ENCODE measurements at places on chromosomes 5 and 9.

DNA sequence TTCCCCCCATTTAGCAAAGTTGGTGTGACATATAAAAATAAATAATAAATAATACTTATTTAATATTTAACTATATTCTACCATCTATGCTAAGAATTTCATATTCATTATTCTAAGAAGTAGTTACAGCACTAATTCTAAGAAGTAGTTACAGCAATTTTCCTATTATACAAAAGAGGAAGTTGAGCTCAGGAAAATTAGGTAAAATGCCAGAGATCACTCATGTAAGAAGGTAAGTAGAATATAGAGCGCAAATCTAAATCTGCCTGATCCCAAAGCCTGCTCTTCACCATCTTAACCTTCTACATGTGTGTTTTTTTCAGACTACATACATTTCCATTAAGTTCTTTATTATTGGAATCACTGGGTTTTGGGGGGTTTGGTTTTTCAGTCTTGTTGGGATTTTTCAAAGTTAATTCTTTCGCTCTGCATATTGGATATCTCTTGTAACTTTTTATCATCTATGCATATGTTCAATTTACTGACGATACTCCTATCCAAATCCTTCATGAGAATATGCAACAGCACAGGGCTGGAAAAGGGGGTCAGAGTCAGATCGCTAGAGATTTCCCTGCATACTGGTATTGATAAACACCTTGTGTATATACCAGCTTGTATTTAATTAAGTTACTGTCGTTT, 852.1 kb downstream of the MAT2B start:
- no peak for DNase-seq

DNA sequence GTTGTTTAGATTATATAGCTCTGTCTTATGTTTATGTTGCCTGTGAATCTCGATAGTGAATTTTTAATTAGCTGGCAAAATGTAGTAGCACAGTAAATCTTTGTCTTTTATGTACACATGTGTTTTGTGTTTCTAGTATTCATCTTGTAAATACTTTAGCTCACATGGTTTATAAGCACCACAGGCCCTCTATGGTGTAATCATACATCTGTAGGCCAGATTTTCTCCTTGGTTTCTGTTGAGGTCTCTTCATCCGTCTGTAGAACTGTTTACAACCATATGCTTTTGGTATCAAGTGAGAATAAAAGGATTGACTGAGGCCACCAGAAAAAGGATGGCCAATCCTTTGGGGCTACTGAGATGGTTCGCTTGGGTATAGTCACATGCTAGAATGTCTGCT, 45.0 kb downstream of the PRR16 start:
- no peak for DNase-seq

DNA sequence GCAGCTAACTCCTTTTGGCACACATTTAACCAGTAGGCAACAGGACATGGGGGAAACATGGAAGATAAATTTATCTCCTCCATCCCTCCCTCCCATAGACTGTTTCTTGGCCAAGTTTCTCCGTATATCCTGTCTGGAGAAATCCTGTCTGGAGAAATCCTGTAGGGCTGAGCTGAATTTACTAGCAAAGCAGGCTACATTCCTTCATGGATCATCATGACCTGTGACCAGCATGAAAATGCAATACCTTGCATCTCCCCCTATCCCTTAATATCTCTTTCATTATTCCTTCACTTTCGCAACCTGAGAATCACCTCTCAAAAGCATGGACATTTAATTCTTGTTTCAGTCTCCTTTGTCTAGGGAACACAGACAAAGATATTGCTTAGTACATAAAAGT, 379.1 kb downstream of the PSAT1 start:
- DNase-seq = no peak

DNA sequence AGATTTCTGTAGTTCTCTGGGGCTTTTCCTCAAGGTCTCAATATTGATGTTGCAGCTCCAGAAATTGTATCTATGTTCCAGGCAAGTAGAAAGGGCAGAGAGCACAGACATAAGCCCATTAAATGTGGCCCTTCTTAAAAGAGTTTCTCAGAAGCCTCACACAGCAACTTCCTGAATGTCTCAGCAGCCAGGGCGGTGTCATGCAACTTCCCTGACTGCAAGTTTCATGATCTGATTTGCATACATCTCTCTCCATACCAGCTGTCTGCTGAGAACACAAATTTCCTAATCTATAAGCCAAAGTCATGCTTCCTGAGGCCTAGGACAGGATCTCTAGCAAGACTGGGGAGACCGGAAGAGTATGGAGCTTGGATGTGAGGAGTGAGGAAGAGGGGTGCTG, 13.0 kb downstream of the RGS7BP start:
- DNase-seq = no peak

- DNase-seq = peak; percentile 67
Observed at GRCh38 chr9:127451858-127452656, 747 bp downstream of the LRSAM1 start.

DNA sequence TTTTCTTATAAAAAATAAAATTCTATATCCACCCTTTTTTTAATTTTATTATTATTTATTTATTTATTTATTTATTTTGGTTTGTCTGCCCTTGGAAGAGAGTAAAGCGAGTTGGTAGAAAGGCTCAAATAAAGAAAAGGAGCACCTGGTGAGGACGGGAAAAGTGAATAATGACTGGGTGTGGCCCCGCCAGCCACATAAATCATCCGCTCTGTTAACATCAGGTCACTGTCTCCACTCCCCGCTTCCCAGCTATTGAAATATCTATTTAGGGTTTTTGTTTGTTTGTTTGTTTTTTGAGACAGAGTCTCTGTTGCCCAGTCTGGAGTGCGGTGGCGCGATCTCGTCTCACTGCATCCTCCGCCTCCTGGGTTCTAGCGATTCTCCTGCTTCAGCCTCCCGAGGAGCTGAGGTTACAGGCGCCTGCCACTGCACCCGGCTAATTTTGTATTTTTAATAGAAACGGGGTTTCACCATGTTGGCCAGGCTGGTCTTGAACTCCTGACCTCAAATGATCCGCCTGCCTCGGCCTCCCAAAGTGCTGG, 844 bp downstream of the POLR3G start:
- DNase-seq = no peak

DNA sequence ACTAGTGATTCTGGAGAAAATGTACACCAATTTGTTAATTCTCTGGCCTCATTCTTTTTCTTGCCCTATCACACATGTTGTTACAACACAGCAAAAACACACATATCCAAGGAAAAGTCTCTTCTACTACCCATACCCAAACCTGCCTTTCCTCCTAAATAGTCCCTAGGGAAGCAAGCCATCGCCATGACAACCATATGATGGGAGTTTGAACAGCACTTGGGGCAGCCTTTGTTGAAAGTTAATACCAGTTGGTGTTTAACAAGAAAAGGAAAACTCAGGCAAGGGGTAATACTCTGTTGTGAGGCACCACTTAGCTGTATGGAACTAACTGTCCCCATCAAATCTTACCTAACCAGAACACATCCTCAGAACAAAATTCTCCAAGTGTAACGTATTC, 1.7 kb downstream of the TRPM3 start:
- DNase-seq = no peak

All from A673 (cell line).